Activated naive CD4-positive, alpha-beta T cell treated with anti-CD3 and anti-CD28 coated beads, Interleukin-2, amount 10 ng/mL, durations not matched to agents 5 hours and 36 hours (primary cell): ENCODE measurements at places on chromosomes 6 and 20. TPM values are rescaled to one million over a fixed set of nuclear protein-coding genes. Genes with fewer than 3 reads are reported as not detected.

Gene TNF
- total RNA-seq: 53.4 TPM

Gene APOM
- total RNA-seq: 3.9 TPM

Gene C20orf144
- total RNA-seq: 0.18 TPM

Gene KIF3B
- total RNA-seq: 12.8 TPM

Gene TNFRSF6B
- total RNA-seq: not detected

Gene TREM1
- 0.53 TPM for total RNA-seq

Gene MYL9
- total RNA-seq: 0.14 TPM

Gene DEFB124
- total RNA-seq: not detected

Gene CD93
- 0.43 TPM for total RNA-seq

Gene OR12D3
- not detected for total RNA-seq

Gene HRH3
- not detected for total RNA-seq

Gene FHL5
- not detected for total RNA-seq

Gene PKIG
- 3.3 TPM for total RNA-seq

Gene ADTRP
- 11.3 TPM for total RNA-seq

Gene SLC22A2
- total RNA-seq: not detected

Gene MAFB
- 0.12 TPM for total RNA-seq

Gene TXLNB
- 0.63 TPM for total RNA-seq

Gene BANF2
- total RNA-seq: not detected

Gene RIPOR2
- 380 TPM for total RNA-seq

Gene CTSA
- total RNA-seq: 56.9 TPM

Gene WFDC2
- total RNA-seq: not detected

Gene COL9A3
- total RNA-seq: not detected

Gene EDN1
- total RNA-seq: not detected

Gene TNFAIP3
- total RNA-seq: 56.4 TPM

Gene CLIC1
- total RNA-seq: 538 TPM

Gene HDGFL1
- total RNA-seq: not detected

Gene APOBEC2
- total RNA-seq: not detected

Gene ZNF292
- 56.2 TPM for total RNA-seq

Gene BCL2L1
- 66.1 TPM for total RNA-seq

Gene FAM209B
- total RNA-seq: 1.1 TPM

Gene SLC17A3
- total RNA-seq: not detected

Gene BHLHE23
- not detected for total RNA-seq

Gene SLC22A7
- total RNA-seq: not detected

Gene SALL4
- total RNA-seq: not detected

Gene C20orf202
- not detected for total RNA-seq

Gene CLPSL2
- not detected for total RNA-seq

Gene MICAL1
- 110 TPM for total RNA-seq

Gene PRDM13
- total RNA-seq: not detected

Gene MED20
- total RNA-seq: 22.9 TPM

Gene SYCP2
- 4.4 TPM for total RNA-seq

Gene TRDN
- total RNA-seq: not detected

Gene PRRC2A
- total RNA-seq: 210 TPM

Gene ULBP2
- 2.7 TPM for total RNA-seq

Gene STK35
- total RNA-seq: 13.5 TPM

Gene OVOL2
- total RNA-seq: not detected

Gene RIMS1
- total RNA-seq: not detected

Gene MSH5
- total RNA-seq: 47.4 TPM

Gene GSTA4
- 7.1 TPM for total RNA-seq

Gene IPCEF1
- total RNA-seq: 20.0 TPM

Gene HLA-DPA1
- 30.4 TPM for total RNA-seq

Gene LY6G6F
- not detected for total RNA-seq

Gene TLDC2
- not detected for total RNA-seq

Gene PRSS35
- total RNA-seq: not detected

Gene WFDC5
- not detected for total RNA-seq
